ENCODE measurements at places on chromosomes 6 and 20.

DNA sequence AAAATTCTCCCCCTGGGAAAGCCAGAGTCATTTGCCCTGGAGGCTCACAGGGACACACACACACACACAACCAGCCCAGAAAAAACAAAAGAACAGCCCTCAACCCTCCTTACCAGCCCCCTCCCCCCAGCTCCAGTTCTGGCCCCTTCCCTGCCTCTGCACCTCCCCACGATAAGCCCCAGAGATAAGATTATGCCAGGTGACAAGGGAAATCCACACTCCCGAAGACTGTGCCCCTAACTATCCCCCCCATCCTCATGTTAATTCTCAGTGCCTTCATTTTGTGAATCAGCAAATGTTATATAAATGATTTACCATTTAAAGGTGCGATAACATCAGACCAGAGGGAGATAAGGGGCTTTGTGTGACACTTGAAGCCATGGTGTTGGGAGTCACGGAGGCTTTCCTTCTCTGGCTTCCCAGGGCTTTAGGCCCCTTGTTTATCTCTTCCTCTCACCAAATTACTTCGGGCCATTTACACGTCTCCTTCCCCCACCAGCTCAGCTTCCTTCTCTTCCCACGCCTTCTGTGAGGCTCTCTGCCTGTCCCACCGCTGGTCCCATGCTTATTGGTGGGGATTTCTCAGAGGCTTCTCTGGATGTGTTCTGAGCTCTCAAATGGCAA, 12.5 kb upstream of the FOXC1 start:
- no peak for DNase-seq

- DNase-seq: no peak
Observed at GRCh38 chr6:134410541-134410940, 92.6 kb upstream of the SGK1 start.

- no peak for DNase-seq
Observed at GRCh38 chr6:7677229-7677628, 48.7 kb upstream of the BMP6 start.

GRCh38 chr6:16669227-16669626, 92.0 kb downstream of the ATXN1 start:
- peak; percentile 74 for DNase-seq

- DNase-seq: no peak
Observed at GRCh38 chr20:34977365-34978091, 21.9 kb downstream of the MYH7B start.

- DNase-seq: peak; percentile 85
Observed at GRCh38 chr20:46814366-46815232, 80.0 kb upstream of the EYA2 start.

- DNase-seq: peak; percentile 10
Observed at GRCh38 chr20:49399329-49399728, 83.1 kb downstream of the KCNB1 start.

DNA sequence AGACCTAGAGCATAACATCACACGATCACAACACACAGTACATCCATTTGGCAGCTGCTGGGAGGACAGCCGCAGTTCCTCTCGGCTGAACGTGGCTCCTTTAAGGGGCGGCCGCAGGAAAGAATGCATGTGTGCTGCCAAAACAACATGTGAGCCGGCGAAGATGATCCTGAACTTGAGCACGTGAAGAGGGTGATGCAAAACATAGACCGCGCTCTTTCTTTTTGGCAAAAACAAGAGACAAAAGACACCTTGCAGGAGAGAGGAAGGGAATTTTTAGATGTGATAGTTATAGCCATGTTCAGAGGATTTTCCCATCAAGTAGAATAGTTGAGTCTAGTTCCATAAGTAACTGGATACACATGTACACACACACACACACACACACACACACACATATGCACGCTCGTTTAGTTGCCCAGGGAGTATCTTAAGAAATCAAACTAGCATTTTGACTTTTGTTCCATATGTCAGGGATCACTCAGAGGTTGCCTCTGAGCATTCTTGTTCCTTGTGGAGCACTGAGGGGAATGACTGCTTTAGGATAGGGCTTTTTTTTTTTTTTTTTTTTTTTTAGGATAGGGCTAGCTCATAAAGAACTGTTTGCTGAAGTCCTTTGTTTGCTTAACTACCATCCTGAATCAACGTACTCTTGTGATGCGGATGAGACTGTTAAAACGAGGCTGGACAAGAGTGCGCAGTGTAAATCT, 21.7 kb upstream of the RANBP9 start:
- peak; percentile 94 for DNase-seq

GRCh38 chr20:35888657-35889056, 65.6 kb downstream of the SCAND1 start:
- DNase-seq: no peak

- no peak for DNase-seq
Observed at GRCh38 chr6:69084746-69085335, 449.8 kb downstream of the ADGRB3 start.

GRCh38 chr6:81491454-81492101, 260.9 kb downstream of the TENT5A start:
- no peak for DNase-seq

DNA sequence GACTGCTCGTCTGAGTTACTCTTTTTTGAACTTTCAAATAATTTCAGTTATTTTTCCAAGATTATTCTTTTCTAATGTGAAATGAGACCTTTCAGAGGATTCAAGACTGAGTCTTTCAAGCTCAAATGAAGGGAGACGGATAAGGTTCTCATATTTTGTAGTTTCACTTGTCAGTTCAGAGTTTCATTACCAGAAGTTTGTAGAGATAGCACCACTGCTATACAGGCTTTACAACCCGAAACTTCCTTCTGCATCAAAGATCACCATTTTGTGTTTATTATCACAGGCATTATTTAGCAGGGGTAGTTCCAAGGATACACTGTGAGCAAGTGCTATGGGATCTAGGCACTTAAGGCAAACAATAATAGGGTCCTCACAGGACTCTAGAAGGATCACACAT, 74.7 kb upstream of the EPHA7 start:
- DNase-seq: no peak

All from fibroblast of skin of abdomen (primary cell).